Lung (tissue), 17 donors: ENCODE measurements at places on chromosomes 6 and 20.

DNA sequence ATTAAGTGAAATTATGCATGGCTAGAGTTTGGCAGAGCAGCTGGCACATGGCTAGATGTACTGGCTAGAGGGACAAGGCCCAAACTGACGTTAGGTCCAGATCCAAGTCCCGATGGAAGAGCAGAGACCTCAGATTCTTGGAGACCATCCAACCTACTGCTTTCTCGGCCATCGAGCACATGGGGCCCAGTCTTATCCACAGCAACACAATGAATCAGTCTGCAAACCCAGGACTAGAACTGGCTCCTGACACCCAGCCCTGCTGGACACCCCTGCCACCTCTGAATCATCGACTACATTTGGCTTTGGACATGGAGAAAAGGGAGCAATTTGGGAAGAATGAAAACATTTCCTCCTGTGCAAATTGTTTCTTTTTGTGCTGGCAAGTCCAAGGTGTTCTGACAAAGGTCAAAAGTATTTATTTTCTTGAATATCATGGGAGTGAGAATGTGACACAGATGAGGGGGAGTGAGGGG, 23.9 kb upstream of the YWHAB start:
- DNase-seq = no peak

- DNase-seq = no peak
Observed at GRCh38 chr6:3620937-3621336, 130.6 kb downstream of the PXDC1 start.

DNA sequence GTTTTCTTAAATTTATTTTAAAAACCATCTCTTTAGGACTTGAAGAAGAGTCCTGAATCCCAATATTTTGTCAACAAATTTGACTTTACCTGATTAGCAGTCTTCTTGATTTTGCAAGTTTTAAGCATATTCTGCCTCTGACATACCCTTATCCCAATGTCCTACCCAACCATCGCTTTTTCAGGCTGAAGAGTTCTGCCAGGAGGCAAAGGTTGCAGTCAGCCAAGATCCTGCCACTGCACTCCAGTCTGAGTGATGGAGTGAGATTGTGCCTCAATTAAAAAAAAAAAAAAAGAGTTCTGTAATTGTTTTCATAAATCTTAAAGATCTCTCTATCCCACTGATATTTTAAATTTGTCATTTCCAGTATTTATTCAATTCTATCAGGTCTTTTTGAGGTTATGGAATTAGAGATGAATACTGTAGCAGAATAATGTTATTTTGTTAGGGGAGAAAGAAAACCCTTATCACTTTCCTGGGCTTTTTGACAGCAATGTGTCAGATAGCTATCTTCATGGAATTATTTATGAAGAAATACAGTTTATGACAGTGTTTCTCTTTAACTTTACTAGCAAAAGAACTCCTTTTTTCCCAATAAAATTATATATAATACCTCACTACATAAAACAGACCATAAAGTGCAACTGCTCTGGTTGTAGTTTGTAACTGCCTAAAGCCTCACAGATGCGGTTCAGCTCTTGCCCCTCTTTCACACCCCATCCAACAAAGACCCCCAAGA, 78.2 kb downstream of the IBTK start:
- no peak for DNase-seq

- peak; percentile 46 for DNase-seq
Observed at GRCh38 chr20:51385646-51386530, 156.6 kb downstream of the NFATC2 start.

DNA sequence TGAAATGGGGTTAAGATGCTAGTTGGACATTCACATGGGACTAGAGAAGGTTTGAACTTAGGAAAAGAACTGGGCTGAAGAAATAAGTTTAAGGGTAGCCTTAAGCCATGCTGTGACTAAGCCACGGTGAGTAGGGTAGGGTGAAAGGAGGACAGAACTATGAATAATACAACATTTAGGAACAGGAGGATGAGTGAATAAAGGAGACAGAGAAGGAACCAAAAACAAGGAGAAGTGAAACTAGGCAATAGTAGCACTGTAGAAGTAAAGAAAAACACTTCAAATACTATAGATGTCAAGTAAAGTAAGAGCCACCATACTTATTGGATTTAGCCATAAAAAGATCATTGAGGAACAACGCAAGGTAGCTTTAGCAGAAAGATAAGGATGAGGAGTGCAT, 111.2 kb downstream of the KCNQ5 start:
- no peak for DNase-seq

- DNase-seq = no peak
Observed at GRCh38 chr6:34829137-34829536, 37.3 kb downstream of the BLTP3A start.

DNA sequence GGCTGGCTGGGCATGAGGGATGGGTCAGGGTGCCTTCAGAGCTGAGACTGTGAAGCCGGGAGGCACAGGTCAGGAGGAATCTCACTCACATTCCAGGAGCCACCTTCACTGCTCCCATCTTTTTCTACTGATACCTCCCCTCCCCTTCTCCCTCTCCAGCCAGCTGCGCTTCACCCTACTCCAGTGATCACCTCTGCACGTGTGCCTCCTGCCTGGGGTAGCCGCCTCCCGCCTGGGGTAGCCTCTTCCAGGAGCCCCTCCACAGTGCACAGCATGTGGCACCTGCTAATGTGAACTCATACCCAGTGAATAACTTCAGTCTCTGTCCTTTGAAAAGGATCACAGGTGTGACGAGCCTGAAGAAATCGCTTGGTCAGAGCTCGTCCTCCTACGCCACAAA, 232.6 kb downstream of the TMEM242 start:
- DNase-seq = no peak

DNA sequence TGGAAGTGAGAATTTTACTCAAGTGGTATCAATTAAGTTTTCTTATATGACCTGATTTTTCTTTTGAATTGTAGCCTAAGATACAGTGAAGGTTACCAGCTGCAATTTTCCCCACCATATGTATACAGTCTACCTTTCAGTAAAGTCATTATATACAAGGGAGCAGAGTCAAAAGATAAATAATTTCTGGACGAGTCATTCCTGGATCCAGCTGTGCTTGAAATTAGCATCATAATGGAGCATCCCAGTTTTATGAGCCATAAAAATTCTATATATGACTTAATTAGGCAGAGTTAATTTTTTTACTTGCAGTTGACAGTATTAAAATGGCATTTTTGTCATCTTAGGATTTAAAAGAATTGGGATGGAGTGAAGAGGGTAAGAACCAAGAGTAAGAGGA, 1008.4 kb downstream of the PHF3 start:
- no peak for DNase-seq

DNA sequence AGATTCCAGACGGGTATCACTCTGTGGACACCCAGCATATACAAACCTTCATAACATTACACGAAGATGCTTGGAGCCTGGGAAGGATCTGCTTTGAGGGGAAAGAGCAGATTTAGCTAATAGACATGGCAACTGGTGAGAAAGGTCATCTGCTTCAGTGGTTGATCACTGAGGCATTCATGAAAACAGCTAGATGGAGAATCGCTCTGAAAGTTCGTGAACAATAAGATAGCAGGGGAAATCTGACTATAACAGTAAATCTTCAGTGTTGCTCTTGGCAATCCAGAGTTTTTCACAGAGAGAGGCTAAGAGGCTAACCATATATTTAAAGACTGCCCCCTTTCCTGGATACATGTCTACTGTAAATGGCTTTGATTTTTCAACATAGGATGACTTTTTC, 245.3 kb downstream of the FARS2 start:
- DNase-seq = no peak

DNA sequence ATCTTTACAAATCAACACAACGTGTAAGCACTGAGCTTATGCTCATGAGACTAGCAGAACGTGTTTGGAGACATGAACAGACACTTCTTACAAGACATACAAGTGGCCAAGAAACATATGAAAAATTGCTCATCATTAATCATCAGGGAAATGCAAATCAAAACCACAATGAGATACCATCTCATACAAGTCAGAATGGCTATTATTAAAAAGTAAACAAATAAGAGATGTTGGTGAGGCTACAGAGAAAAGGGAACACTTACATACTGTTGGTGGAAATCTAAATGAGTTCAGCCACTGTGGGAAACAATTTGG, 327.9 kb upstream of the SOX4 start:
- DNase-seq = no peak
